ENCODE measurements at places on chromosomes 6 and 20.

- no peak for DNase-seq
Measured at GRCh38 chr6:148325316-148326068, 17.1 kb upstream of the SASH1 start.

GRCh38 chr6:154542747-154543146, 32.3 kb upstream of the CNKSR3 start:
- DNase-seq, result no peak

GRCh38 chr6:17600527-17601385, 654 bp downstream of the FAM8A1 start:
- peak; percentile 24 for DNase-seq

GRCh38 chr20:46828471-46828870, 66.2 kb upstream of the EYA2 start:
- no peak for DNase-seq

DNA sequence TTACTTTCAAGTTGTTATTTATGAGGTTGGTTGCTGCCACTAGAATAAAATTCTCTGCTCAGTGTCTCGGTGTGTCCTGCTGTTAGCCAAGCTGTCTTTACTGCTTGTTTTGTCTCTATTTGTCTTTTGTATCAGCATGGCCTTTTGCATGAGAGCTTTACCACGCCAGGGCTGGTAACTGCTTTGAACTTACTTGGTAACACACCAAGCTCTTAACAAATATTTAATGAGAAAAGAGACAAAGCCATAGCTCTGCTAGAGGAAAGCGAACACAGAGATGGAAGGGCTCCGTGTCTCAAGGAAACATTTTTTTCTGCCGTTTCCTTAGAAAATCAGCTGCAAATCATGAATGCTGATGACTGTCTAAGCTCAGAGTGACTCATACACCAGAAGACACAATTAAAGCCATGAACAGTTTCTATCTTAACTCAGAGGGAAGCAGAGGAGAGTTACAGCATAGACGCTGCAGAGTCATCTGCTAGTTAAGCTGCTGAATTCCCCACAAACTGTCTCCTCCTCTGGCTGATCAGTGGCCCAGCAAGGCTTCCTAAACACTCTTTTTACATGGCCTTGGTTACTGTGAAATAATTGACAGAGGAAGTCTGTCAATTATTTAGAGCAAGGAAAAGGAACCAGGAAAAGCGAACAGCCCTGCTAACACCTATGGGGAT, 44.8 kb downstream of the AGPAT4 start:
- DNase-seq, result no peak

DNA sequence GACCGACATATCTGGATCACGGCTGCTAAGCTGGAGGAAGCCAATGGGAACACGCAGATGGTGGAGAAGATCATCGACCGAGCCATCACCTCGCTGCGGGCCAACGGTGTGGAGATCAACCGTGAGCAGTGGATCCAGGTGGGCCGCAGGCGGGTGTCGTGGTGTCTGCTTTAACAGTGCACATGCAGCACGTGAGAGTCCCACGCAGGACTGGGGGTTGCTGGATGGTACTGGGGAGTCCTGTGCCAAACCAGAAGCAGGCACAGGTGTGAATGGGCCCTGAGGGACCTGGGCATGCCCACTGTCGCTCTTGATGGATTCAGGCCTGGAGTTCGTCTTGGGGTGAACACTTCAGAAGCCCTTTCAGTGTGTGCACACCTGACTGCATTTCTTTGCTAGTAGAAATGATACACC, 24.6 kb upstream of the C20orf204 start:
- no peak for DNase-seq

DNA sequence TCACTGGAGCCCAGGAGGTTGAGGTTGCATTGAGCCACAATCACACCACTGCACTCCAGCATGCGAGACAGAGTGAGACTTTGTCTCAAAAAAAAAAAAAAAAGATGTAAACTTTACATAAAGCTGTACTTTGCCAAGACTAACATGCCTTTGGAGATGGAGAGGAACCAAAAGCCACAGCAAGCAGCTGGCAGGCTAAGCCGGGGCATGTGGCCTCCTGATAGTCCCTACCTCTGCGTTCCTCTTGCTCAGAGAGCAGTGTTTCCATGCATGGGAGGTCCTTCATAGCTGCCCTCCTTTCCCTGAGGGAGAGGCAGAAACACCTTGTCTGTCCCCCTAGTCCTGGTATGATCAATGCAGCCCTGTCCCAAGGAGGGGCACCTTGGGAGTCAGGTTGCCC, 35.2 kb downstream of the SPATA2 start:
- DNase-seq, result no peak

GRCh38 chr6:142112451-142113061, 20.2 kb upstream of the GJE1 start:
- peak; percentile 59 for DNase-seq

DNA sequence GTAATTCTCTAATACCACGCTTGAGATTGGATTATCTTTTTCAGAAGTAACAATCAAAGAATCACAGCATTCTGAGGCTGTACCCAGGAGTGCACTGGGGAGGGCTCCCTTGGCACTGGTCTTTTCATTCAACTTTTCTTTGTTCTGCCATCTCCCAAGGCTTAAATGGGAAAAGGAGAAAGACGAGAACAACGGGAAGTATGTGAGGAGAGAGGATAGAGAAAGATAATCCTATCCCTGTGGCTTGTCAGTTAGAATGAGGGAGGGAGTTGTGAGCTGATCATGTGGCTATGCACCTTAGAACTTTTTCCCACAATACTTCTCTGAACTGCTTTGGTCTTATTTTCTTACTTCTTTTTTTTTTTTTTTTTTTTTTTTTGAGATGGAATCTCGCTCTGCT, 83.1 kb downstream of the CAP2 start:
- DNase-seq, result no peak

DNA sequence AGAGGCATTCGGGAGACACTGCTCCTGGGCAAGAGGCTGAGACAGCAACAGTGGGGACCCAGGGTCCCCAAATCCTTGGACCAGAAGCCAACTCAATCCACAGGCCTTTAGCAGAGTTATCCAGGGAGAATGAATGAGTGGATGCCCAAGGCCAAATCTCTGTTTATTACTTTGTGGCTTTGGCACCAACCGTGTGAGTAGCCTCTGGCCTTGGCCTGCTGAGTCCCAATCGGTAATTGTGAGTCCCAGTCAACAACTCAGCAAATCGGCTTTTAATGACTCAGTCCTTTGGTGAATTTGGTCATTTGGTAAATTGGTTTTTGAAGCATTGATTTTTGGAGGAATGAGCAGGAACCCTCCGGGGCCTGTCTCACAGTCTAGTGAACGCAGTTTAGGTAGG, 29.1 kb upstream of the ECI2 start:
- DNase-seq, result no peak

GRCh38 chr6:160789263-160790027, 87.4 kb downstream of the PLG start:
- no peak for DNase-seq

GRCh38 chr20:14924433-14924832, 587.0 kb upstream of the FLRT3 start:
- DNase-seq, result no peak

- no peak for DNase-seq
Measured at GRCh38 chr20:2212456-2213015, 83.3 kb upstream of the TGM3 start.

DNA sequence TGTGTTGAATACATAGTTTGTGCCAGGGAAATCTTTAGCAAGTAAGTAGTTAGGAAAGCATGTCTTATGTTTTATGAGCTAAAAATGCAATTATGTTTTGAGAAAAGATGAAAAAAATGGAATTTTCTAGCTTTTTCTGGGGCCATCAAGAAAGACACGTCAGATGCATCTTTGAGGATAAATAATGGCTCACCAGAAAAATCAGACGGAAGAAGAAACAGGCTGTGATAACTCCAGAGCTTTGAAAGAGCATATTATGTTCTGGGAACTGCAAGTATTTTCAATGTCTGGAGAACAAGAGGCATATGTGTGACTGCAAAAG, 173.7 kb downstream of the CLVS2 start:
- no peak for DNase-seq

GRCh38 chr6:16486661-16487060, 248.3 kb downstream of the GMPR start:
- peak; percentile 59 for DNase-seq

GRCh38 chr20:1965520-1966351, 28.1 kb downstream of the PDYN start:
- DNase-seq, result peak; percentile 81

- no peak for DNase-seq
Measured at GRCh38 chr20:10783707-10784553, 110.1 kb upstream of the JAG1 start.

- DNase-seq, result no peak
Measured at GRCh38 chr6:73648166-73648565, 5.6 kb downstream of the SLC17A5 start.

DNA sequence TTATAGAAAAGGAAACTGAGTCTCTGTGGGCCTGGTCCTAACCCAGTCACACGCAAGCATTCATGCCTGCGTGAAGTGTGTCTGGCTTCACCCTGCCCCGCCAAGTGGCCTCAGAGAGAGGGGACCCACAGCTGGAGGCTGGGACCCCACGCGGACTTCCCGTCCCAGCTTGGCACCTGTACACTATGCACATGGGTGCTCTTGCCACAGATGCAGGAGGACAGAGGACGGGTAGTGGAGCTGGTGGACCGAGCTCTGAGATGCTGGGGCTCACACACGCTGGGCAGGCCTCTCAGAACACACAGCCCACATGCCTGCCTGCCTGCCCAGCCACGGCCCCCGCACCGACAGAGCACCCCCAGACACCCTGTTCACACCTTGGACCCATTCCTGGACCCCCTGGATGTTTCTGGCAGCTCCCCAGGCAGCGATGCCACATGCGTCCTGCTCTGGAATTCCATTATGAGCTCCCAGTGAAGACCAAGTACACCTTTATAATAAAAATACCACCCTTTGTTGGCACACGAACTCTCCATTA, 24.9 kb upstream of the SMOC2 start:
- no peak for DNase-seq

- no peak for DNase-seq
Measured at GRCh38 chr6:136873748-136874147, 48.4 kb upstream of the SLC35D3 start.

GRCh38 chr6:158698931-158699330, 49.1 kb downstream of the SYTL3 start:
- DNase-seq, result no peak

DNA sequence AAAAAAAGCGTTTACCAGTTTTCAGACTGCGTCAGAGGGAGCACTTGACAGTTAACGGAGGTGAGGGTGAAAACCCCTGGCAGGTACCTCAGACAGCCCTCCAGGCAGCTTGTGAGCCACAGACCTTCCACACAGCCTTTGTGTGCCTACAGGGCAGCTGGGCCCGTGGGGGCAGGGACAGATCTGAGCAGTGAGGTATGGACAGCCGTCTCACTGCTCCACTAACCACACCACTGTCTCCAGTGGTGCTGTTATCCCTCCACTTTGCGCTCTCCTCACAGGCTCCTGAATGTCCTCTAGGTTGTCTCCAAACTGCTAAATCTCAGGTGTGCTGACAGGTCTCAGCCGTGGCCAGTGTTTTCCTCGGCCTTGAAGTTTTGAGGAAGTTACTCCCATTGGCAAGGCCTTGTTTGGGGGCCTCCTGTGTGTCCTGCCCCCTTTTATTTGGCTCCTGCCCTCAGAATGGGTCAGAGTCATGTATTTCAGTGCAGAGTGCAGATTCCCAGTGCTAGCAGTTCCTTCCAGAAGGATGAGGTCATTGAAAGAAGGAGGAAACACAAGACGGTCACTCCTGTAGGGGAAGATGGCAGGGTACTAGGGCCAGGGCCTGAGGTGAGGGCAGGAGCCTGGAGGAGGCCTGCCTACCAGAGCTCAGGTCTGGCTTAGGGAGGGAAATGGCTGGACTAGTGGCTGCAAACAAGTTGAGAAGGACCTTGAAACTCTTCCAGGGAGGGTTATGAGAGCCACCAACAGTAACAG, 11.8 kb downstream of the GFRA4 start:
- no peak for DNase-seq

DNA sequence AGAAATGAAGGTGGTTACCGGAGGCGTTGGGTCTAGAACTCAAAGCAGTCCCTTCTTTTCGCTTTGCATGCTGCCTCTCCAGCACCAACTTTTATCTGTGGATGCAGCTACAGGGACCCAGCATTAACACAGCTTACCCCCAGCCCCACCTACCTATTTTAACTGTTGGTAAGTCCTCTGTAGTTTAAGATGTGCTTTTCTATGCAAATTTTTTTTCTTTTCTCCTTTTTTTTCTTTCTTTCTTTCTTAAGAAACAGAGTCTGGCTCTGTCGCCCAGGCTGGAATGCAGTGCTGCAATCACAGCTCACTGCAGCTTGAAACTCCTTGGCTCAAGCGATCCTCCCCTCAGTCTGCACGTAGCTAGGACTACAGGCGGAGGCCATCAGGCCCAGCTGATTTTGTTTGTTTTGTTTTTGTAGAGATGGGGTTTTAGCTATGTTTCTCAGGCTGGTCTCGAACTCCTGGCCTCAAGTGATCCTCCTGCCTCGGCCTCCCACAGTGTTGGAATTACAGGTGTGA, 6.5 kb upstream of the USP45 start:
- no peak for DNase-seq

DNA sequence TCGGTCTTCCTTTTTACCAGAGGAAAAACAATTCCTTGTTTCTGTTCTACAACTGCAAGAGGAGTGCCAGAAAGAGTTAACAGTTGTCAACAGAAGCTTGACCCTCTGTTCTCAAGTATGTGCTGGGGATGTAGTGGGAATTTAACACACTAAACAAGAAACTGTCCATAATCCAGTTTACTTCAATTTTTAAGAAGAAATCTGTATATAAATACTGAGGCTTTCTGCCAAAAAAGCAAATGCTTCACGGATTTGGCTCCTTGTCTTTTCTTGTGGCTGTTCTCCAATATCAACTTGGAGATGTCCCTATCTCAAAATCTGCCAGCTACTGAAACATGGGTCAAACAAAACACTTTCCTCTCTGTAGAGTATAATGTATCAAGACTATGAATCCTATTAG, 26.8 kb downstream of the REV3L start:
- no peak for DNase-seq

DNA sequence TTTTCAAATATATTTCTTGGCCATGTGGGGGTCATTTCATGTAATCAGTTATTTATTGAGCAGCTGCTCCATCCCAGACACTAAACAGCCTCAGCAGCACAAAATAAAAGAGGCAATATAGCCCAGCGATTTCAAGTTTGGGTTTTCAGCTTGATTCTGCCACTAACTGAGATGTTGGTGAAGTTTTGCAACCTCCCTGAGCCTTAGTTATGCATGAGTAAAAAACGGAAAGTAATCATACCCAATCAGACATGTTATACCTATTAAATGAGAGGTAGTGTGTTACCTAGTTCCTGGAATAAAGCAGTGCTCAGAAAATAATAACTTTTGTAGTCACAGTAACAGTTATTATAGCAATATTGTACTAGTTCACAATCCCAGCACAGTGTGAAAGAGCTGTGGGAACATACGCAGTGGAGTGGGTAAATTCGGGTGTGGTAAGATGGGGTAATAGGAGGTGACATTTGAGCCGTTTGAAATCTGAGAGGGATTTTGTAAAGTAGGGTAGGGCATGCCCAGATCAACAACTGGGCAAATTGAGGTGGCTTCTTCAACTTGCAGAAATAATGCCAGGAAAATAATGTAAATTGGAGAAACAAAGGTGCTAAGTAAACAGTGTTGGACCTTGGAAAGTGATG, 1.5 kb downstream of the SLC9A8 start:
- DNase-seq, result no peak
